Suppressor macrophage treated with lipopolysaccharide for 4 hours (primary cell): ENCODE measurements at places on chromosomes 1 and 21.

- peak; percentile 49 for DNase-seq
Observed at GRCh38 chr1:175555266-175555665, 188.1 kb downstream of the TNR start.

- DNase-seq: no peak
Observed at GRCh38 chr1:243944429-243945160, 94.6 kb upstream of the AKT3 start.

DNA sequence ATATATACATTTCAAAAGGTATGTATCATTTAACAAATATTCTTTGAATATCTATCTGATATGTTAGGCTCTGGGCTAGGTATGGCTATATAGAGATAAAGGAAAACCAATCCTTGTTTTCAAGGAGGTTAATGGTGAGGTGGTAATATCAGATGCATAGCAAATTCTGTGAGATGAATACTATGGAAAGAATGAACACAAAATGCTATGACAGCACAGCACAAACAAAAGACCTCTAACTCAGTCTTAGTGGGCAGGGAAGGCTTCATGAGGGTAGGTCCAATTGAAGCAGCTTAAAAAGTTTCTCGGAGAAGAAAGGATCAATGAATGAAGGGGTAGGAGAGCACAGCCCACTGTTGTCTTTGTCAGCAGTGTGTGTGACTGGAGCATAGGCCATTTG is 27.2 kb downstream of the FASLG start:
- no peak for DNase-seq

DNA sequence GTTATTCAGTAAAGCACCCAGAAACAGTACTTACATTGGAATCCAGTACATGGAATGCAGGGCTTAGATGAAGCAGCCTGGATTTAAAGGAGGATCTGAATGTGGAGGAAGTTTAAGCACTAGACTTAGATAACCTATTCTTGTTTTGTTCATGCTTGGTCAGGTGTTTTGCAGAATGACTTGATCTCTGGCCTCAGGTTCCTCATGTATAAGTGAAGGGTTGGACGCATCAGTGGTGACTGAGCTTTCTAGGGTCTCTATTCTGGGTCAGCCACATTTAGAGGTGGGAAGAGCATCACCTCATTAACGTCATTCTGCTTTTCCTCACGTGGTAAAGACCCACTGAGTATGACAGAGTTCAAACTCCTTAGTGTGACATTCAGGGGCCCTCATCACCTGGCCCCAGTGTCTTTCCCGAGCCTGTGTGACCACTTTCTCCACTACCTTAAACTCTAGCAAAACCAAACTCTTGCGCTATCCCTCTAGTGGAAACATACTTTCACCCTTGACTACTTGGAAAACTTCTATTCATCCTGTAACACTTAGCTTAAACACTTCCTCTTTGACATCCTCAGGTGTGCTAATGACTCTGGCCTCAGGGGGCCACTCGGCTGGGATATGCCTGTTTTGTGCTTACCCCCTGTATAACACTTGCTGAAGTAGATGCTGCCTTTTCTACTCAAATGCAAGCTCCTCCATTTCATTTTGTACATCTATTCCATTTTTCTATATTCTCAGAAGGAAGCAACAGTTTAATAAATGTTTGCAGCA is 871 bp upstream of the ERICH3 start:
- DNase-seq: no peak

DNA sequence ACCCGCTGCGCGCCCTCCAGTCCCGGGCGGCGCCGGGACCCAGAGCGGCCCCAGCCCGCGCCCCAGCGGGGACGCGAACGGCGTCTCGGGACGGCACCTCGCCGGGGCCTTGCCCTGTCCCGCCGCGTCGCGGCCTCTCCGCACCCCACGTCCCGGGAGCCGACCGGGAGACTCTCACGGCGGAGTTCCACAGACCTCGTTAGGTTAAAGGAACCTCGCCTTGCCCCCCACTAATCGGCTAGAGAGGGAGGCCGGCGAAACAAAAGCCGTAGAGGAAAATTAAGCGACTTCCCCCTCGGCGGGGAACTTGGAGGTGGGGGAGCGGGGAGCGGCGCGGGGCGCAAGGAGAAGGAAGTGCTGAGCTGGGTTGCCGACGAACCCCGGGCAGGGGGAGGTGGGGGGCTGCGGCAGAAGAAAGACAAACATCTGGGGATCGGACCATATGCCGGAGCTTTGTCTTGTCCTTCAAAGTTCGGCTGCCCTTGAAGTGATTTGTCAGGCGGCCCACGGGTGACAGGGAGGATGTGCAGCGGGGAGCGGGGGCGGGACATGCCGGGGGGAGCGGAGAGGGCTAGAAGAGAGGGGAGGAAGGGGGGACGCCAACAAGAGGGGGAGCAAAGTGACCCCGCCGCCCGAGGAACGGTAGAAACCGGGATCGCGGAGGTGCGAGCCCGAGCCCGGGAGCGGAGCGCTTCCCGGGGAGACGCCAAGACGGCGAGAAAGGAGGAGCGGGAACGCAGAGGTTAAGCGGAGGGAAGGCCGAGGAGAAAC is 120.0 kb upstream of the RRP15 start:
- DNase-seq: no peak

DNA sequence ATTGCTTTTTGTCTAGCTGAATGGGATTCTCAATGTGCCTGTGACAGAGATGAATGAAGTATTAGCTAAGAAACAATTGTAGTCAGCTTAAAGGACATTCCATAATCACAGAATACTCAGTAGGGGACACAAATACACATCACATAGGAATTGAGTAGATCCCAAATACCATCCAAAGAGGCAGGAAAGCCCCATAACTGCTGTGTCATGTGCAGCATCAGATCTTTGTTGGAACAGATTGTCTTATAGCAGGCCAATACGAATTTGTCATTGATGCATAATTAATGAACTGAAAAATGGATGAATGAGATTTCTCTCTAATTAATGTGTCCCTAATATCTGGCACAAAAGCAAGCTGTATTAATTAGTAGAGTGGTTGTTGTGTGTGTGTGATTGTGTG is 82.3 kb upstream of the S1PR1 start:
- DNase-seq: no peak
